ENCODE measurements at places on chromosomes 11 and 22.

DNA sequence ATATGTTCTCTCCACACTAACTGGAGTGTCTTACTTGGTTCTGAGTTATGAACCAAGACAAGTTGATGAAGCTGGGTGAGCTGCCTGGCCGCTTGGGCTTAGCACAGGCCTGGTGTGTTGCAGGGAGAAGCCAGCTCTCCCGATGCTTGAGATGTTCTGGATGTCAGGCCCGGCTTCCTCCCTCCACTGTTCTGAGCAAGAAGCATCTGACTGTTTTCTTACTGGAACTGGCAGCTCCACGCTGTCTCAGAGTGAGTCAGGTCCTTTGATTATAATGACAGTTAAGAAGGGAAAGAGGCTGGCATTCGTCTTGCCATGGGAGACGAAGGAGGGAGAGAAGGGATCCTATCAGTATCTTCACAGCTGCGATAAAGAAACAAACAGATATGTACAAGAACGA, 46.5 kb upstream of the CRTAM start:
- DNase-seq = peak; percentile 40

- peak; percentile 79 for DNase-seq
These were observed 56.4 kb downstream of the MYH9 start for GRCh38 chr22:36331306-36331911.

DNA sequence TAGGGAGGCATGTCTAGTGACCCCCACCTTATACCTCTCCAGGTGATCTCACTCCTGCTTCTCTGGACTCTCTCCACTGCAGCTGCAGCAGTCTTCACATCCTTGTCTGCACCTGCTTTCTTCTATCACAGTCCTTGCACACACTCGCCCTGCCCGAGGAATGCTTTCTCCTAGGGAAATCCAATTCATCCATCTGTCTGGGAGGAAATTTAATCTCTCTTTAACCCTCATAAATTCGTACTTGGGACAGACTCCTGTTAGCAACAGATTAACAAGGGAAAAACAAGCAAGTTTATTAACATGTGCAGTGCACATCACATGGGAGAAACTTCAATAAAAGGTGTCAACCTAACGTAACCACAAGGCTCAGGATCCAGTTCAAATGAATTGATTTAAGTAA, 11.3 kb upstream of the RCN1 start:
- no peak for DNase-seq

GRCh38 chr11:121311373-121311772, 18.8 kb downstream of the SC5D start:
- DNase-seq = no peak

DNA sequence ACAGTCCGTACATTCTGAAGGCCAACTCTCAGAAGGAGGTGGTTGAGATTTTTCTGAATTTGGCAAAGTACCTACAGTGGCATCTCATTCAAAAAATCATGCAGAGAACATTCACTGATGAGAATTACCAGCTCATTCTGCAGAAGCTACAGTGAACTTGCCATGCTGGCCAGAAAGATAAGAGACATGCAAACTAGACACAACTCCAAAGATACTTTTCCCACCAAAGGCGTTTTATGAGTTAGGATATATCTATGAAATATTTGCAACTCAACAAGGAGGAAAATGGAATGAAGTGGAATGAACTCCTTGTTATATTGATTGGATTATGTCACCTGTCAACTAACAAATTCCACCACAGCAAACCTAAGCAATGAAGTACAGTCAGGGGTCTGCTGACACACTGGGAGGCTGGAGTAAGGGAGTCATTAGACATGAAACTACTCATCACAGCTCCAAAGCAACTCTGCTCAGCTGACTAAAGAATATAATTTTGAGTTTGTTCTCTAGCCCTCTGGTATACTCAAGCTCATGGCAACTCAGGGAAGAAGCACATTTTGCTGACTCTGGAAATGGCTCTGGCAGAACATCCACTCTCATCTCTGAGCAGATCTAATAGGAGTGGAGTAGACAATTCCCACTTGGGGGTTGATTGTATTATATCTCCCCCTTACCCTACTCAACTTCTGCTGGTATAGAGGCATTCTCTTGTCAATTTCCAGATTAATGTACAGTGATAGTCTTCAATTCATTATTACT, 22.9 kb downstream of the MAML2 start:
- DNase-seq = no peak

DNA sequence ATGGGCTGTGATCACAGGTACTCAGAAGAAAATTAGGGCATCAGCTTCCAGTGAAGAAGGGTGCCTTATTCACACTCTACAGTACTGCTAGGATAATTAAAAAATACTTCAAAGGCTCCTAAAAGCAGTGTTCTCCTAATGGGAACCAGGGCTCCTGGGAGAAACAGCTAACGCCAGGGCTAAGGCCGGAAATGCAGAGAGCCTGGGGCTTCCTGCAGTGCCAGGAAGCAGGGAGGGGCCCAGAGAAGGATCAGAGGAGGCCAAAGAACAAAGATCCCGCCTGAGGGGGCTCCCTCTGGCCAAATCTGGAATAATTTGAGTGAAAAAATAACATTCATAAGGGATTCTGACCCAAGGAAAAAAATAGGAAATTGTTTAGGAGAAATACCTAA, 27.5 kb downstream of the TOLLIP start:
- DNase-seq = no peak

DNA sequence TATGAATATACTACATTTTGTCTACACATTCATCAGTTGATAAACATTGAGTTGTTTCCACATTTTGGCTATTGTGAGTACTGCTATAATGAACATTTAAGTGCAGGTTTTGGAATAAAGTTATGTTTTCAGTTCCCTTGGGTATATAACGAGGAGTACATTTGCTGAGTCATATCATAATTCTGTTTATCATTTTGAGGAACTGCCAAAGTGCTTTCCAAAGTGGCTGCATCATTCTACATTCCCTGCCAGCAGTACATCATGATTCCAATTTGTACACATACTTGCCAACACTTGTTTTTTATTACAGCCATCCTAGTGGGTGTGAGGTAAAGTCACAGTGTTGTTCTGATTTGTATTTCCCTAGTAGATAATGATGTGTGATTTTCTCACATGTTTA, 1458.6 kb upstream of the TENM4 start:
- no peak for DNase-seq

DNA sequence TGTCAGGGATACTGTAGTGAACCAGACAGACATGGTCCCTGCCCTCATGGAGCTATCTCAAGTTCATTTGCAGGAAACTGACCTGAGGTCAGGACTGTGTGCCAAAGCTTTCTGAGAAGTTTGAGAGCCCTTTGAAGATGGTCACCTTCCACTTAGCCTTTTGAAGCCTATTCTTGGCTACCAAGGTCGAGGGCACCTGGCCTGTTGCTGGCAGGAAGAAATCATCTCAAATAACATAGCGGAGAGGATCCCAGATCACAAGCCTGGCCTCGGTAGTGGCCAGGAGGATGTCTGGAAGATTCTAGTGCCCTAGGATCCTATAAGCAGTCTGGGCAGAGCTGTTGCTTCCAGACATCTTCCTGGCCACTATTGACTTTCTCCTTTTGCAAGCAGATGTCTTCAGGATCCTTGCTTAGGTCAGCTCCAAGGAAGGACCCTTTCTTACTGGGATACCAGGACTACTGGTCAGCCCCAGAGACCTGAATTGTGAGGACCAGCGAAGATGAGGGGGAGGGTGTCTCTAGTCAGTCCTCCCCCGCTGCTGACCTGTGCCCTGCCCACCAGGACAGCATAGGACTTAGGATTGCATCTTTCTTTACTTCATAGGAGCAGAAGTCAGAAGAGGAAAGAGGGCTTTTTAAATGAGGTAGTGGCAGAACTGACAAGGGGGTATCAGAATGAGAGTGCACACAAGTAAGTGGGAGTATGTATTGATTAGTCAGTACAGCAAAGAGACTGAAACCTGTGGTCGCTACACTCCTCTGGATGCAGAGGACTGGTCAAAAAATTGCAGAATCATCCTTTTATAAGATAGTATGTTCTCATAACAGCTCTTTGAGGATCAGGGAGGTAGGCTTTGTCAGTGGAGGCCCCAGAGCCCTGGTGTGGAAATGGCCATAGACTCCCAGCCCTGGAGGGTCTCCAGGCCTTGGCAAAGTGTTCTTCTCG, 94.8 kb downstream of the TEAD1 start:
- DNase-seq = no peak

DNA sequence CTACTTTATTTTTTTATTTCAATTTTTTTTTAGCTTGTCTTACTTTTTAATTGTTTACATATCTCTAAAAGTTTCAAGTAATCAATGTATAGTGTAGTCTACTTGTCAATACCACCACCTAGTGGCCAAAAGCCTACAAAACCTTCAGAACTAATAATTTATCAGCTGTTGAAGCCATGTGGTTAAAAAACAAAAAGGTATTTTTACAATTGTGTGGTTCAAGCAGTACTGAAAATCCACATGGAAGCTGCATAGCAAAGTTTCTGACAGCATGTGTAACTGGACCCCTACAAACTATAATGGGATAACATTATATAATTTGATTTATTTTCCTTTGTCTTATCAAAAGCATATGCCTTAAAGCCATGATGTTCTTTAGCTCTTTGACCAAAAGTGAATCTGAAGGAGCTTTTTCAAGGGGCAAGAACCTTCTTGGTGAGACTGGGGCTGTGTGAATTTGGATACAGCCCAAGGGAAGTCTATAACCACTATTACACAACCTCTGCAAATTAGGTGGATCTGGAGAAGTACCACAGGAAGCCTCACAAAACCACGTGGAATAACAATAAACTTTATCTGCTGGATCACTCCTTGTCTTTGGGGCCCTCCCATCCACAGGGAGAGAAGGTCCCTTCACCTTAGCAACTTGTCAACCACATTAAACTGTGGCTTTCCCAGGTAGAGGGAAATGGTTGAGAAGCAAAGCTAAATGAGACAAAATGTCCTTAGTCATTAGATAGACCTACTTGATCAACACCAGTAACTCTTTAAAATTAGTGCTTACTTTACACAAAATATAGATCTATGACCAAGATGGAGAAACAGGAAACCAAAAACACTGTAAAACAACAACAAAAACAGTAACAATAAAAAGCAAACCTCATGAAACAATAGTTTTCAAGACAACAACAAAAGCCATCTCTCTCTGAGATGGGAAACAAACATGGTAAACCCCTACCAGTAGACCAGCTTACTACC, 9.9 kb downstream of the NARS2 start:
- peak; percentile 26 for DNase-seq

GRCh38 chr11:107676336-107677057, 35.4 kb downstream of the SLN start:
- no peak for DNase-seq

- DNase-seq = no peak
These were observed 155.4 kb downstream of the DBX1 start for GRCh38 chr11:20004866-20005265.

DNA sequence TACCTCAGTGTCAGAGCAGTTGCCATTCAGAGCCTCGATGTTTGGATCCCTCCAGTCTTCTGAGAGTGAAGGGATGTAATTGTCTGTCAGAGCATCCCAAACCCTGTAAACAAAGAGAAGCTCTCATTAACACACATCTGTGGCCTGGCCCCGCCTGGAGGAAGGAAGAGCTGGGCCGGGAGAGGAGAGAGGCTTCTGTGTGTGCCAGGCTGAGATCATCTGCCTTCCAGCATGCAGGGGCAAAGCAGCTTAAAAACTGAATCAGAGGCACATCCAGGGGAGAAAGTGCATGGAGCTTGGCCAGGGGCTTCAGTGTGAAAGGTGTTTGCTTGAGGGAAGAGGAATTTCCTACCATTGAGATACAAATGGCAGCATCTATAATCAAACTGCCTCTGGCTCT, 14.5 kb downstream of the FEZ1 start:
- DNase-seq = no peak

- DNase-seq = no peak
These were observed 804.2 kb downstream of the NTM start for GRCh38 chr11:132174362-132175255.
